Spleen (tissue), 13 donors: ENCODE measurements at places on chromosomes 3 and 15.

DNA sequence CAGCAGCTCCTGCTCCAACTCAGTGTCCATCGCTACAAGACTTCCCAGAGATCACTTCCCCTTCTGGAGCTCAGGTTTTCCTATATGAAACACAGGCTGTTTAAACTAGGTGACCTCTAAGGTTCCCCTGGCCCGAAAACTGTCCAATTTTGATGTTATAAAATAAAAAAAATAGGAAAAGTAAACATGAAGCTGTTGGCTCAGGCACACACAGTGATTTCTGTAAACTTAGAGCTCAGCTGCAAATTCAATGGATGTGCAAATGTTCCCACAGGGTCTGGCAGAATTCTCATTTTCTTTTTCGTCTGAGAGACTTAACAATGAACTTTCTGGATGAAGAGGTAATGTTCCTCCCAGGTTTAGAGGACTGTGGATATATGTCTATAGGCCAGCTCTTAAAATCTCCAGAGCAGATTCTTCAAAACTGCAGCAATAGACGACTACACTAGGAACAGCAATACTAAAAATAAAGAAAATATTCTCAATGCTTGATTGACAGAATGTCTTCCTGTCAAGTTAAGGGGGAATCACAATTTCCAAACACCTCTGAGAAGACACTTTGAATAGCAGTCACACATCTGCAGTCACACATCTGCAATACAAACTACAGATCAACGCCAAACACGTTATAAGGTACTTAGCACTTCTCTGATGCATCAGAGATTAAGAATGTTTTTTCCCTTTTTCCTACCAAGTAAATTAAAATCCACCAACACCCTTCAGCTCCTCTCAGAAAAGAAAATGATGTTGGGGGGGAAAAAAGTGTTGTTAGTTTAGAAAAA is 2.8 kb downstream of the NUP210 start:
- no peak for DNase-seq

GRCh38 chr3:194150252-194150934 is 14.4 kb downstream of the HES1 start:
- no peak for DNase-seq

- peak; percentile 65 for DNase-seq
Measured at GRCh38 chr15:70088887-70089691, 8.6 kb downstream of the TLE3 start.

DNA sequence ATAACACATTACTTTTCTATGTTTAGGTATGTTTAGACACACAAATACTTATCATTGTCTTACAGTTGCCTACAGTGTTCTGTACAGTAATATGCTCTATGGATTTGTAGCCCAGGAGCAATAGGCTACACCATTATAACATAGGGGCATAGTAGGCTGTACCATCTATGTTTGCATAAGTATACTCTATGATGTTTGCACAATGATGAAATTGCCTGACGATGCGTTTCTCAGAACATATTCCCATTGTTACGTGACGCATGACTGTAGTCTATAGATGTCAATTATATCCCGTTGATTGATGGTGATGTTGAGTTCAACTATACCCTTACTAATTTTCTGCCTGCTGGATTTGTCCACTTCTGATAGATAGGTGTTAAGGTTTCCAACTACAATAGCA is 139.4 kb upstream of the PFN2 start:
- no peak for DNase-seq

- DNase-seq: no peak
Measured at GRCh38 chr15:68384451-68385239, 47.3 kb downstream of the ITGA11 start.

GRCh38 chr15:80931721-80932512 is 57.7 kb downstream of the MESD start:
- DNase-seq: peak; percentile 46

- DNase-seq: no peak
Measured at GRCh38 chr3:111482574-111482973, 59.4 kb upstream of the CD96 start.
